ENCODE measurements at places on chromosomes 7 and 10.

DNA sequence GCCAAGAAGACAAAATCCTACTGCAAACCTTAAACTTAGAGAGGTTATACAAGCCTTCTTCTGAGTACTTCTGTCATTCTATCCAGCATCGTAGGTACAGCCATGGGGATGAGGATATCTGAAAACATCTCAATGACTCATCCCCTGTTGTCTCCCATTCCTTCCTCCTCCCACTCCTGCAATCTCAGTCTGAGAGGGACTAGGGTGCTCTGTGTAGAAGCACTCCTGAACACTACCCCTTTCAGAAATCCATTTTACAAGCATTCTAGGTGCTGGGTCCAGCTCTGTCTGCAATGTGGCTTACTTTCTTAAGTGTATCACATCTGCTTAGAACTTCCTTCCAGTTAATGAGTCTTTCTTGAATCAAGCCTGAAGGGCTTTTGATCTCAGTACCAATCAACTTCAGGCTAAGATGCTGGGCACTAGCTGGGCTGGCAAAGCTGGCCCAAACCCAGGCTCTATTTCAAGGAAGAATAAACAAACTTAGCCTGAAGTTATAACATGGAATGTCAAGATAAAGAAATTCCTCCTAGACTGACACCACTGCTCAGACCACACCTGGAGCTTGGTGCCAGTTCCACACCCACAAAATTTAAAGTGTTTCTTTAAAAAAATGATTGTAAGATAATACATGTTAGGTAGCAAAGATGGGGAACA, 270.3 kb upstream of the AOAH start:
- no peak for ATAC-seq

DNA sequence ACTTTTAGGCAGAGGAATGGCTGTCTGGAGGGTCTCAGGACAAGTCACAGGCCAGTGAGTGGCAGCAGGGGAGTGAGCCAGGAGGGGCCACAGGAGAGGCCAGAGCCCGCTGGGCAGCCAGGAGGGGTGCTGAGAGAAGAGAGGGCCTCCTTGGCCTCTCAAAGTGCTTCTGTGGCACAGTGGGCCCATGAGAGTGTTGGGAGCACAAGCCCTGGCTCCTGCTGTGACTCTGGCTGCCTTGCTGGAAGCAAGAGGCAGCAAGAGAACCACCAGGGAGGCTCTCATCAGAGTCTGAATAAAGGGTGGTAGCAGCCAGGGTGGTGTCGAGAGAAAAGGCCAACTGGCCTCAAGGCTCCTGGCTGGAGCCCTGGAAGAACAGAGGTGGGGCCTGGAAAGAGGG, 91.1 kb downstream of the VOPP1 start:
- no peak for ATAC-seq

- ATAC-seq: no peak
These were observed 15.7 kb downstream of the FXYD4 start for GRCh38 chr10:43386981-43387677.

DNA sequence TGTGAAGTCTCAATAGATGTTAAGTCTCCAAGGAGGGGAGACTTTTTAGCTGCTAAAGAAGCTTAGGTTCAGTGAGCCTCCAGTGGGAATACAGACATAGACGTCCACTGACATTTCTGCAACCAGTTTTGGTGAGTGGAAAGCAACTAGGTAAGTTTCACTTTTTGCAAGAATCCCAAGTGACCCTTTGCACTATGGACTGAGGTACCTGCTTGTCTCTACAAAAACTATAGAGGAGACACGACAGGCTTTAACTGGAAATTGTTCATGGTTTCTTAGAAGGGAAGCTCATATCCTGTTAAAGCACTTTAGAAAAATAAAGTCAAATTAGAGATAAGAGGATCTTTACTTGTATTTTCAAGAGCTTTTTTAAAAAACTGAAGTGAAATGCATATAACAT, 38.6 kb downstream of the GBF1 start:
- ATAC-seq: peak; percentile 18

DNA sequence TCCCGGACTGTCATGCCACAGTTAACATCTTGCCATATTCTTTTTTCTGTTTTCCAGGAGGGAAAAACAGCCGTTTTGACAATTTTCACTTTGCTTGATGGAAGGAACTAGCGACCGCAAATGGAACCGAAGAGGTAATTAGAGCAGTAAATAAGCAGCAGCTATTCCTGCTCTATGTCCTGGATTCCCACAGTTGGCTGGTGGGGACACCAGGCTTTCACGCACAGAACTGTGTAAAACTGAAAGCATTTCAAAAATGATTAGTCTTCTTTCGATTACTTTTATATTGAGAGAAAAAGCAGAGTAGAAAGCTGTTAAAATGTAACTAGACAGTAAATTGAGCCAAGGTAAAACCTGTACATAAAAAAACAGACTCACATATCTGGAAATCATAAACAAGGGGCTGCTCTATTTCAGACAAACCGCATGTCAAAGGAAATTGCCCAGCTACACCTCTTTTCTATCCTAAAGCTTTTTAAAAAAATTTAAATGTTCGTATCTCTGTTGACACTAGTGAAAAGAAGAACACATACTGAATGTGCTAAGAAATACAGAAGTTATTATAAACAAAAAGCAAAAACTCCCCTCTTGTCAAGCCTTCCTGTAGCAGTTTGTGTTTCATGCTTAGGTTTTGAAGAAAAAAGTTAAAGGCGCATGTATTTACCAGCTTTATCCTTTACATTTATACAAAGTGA, 93.4 kb downstream of the RNF216 start:
- no peak for ATAC-seq

DNA sequence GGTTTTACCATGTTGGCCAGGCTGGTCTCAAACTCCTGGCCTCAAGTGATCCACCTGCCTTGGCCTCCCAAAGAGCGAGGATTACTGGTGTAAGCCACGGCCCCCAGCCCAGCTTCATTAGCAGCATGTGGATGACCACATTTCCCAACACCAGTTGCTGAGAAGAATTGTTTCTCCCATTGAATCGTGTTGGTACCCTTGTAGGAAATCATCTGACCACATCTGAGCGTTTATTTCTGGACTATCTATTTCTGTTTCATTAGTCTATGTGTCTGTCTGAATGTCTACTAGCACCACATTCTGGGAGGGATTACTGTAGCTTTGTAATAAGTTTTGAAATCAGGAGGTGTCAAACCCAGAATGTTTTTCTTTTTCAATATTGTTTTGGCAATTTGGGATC, 89.6 kb downstream of the LCOR start:
- no peak for ATAC-seq

DNA sequence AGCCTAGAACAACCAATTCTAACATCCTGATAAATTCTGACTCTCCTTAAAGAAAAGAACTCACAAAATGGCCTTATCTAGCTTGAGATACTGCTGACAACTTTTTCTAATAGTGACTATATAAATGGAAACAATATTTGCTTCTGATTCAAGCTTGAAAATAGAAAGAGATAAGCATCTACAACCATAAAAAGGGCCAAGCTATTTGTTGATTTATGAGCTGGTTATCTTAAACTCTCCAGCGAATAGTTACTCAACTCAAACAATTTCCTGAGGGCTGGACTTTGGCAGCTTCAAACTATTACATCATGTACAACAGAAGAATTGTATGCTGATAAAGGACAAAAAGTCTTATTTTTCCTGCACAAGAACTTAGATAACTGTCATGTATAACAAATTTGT, 4.6 kb downstream of the USP54 start:
- no peak for ATAC-seq

GRCh38 chr7:84847790-84848189, 339.1 kb downstream of the SEMA3D start:
- no peak for ATAC-seq

DNA sequence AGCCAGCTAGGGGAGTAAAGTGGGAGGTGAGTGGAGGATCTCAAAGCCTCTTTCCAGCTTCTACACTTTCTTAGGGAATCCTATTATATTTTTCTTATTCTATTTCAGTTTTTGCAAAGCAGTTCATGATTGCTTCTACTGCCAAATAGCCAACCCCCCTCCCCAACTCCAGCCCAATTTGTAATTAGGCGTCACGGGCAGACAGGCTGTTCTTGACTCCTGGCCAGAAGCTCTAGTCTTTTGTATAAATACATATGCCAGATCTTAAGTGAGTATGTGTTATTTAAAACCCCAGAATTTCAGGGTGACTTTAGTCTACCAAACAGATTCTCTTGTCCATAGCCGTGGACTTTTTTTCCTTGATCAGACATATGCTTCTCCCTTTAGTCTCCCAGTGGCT, 255.2 kb downstream of the BUB3 start:
- ATAC-seq: no peak

DNA sequence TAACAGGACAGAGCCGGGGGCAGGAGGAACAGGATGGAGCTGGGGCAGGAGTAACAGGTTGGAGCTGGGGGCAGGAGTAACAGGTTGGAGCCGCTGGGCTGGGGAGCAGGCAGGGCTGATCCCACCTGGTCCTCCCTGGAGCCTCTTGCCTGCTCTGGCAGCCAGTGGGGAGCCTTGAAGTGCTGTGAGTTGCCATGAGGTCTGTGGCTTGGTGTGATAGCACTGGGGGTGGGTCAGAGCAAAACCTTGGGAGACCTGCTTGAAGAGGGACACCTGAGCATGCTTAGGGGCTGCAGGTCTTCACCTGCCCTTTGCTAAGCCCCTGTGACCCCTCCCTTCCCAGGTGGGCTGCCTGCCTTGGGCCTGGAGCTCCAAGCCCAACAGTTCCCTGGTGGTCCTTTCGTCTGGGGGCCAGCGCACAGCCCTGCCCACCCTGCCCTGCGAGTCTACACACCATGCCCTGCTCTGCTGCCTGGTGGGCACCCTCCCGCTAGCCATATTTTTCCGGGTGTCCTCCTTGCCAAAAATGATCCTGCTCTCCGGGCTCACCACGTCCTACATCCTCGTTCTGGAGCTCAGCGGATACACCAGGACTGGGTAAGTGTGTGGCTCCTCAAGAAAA, 111.6 kb downstream of the ADCY1 start:
- ATAC-seq: peak; percentile 16

DNA sequence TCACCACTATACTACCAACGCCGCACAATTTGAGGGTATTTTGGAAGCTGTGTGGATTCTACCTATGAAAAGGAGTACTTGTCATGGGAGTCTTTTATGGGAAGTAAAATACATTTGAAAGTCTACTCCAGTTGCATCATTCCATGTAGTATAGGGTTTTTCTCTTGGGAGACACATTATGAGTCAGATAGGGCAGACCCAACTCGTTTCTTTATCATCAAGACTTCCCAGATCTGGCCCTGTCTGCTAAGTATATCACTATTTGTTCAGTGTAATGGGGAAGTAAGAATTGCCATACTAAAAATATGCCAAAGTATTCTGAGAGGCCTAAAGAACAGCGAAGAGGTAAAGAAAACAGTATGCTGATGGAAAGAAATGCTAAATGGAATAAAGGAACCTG, 144.2 kb downstream of the SPAG6 start:
- no peak for ATAC-seq

DNA sequence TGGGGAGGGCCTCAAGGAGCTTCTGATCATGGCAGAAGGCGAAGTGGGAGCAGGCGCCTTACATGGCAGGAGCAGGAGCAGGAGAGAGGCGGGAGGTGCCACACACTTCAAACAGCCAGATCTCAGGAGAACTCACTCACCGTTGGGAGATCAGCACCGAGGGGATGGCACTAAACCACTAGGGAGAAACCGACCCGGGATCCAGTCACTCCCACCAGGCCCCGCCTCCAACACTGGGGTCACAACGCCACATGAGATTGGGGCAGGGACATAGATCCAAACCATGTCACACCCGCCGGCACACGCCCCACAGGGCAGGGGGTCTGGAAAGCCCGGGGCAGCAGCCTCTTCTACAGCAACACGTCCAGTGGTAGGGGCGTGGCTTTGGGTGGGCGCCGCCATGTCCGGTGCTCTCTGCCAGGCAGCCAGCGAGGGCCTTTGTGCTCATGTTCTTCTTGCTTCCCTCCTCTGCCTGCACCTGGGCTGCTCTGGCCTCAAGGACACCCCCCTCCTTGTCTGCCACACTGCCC, 233.8 kb upstream of the SHH start:
- ATAC-seq: no peak

DNA sequence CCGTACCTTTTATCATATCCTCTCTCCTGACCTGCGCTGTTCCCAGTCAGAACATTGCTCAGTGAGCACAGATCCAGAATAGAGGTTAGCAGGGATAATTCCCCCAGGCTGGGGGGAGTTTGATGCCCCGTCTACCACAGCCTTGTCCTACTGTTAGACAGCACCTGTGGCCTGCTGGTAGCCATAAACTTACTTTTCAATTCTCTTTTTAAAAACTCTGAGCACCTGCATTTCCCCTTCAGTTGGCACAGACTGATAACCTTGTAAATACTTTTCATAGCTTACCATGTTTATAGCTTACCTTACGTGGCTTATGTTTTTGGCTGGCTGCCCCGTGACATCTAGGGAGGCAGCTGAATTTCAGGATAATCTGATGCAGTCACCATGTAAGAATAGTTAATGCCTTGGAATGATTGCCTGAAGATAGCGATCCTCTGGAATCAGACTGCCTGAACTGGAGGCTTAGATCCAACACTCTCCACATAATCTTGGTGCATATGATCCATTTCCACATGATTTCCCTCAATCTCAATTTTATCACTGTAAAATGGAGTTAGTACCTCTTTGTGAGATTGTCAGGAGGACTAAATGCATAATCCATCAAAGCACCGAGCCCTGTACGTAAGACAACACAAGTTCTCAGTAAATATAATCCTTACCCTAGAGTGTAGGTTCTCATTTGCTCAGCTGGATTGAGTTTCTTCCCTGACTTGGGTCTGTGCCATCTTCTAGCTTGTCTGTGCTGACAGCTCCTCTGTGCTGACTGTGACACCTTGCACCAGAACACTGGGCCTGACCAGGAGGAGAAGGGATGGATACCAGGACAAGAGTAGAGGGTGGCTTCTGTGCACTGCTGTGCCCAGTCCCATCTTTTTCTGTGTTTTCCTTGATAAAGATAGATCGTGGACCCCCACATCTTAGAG, 111.7 kb upstream of the GJD4 start:
- no peak for ATAC-seq

DNA sequence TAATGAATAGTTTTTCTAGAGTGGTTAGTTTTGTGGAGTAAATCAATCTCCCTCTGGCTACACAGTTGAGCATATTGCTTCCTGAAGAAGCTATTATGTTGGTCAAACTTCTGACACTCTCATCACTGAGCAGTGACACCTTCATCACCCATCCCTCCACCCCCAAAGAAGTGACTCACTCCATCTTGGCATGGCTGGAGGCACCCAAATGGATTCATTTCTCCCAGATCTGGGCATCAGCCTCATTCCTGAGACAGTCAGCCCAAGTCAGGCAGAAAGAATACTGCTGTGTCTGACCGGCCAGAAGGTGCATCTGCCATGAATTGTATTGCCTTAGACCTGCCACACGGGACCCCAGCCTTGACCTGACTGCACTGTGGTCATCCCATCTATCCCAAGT, 117.0 kb upstream of the HABP2 start:
- ATAC-seq: no peak

- ATAC-seq: no peak
These were observed 233.0 kb downstream of the CACNA2D1 start for GRCh38 chr7:82210416-82211184.

- ATAC-seq: no peak
These were observed 311.1 kb downstream of the DOCK4 start for GRCh38 chr7:111895049-111895448.

All from activated CD4-positive, CD25-positive, alpha-beta regulatory T cell treated with anti-CD3 and anti-CD28 coated beads, Interleukin-2, amount 50 U/mL, for 24 hours (primary cell).